Mesenteric fat pad (tissue), 1 donor: ENCODE measurements at places on chromosomes 5 and 9.

DNA sequence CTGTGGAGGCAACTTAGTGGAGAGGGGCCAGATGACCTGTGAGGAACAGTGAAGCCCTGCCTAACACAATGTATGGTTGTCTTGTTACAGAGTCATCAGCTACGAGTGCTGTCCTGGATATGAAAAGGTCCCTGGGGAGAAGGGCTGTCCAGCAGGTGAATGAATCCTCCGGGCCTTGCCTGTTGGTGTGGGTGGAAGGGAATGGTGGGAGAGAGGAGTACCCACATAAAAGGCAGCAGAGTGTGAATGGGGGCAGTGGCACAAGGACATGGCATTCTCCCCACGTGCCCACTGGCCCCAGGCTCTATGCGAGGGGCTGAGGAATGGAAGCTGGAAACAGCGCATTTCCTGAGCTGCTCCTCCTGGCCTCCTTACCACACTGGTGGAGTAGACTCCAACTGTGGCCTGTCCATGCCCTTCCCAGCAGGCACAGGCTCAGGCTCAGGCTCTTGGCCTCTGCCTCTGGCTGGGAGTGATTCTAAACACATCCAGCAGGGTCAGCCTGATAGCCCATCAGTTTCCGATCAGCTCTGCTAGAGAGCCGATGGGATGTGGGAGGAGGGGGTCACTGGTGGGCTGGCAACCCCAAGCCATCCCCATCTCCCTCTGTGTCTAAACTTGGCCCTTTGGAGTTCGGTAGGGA, 15.3 kb downstream of the TGFBI start:
- DNase-seq = no peak

GRCh38 chr9:125608489-125609224, 98.4 kb downstream of the MAPKAP1 start:
- no peak for DNase-seq

- no peak for DNase-seq
Measured at GRCh38 chr9:11088821-11089374, 476.1 kb upstream of the PTPRD start.

GRCh38 chr9:31671011-31671410, 713.4 kb upstream of the ACO1 start:
- no peak for DNase-seq

GRCh38 chr9:105073147-105073546, 145.2 kb upstream of the ABCA1 start:
- DNase-seq = no peak

- no peak for DNase-seq
Measured at GRCh38 chr5:37436146-37436934, 57.2 kb downstream of the WDR70 start.

DNA sequence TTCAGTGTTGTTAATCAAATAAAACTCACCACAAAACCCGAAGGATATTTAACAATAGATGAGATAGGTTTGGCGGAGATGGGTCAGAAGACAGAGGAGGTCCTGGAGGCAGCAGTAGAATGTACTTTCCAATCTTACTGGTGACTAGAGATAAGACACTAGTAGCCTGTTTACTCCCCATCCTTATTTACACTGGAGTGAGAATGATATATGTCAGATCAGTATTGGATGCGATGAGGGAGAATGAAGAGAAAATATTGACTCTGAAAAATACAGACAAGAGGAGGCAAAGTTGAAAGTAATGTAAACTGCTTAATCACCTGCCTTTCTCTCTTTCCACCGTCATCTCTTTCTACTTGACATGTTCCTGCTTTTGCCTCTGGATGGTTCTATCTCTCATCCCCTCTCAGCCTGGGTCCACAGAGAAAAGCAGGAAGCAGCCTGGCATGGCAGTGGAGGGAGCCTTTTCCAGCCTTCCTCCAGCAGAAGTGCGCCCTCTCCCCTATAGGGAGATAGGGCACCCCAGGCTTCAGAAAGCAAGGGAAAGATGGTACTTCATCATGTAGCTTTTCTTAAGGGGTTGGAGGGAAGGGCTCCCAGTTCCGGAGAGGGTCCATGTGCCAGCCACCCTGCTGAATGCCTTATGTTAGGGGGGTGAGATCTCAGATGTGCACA, 11.1 kb downstream of the PALM2AKAP2 start:
- DNase-seq = no peak

GRCh38 chr5:180396926-180397325, 43.8 kb upstream of the GFPT2 start:
- DNase-seq = no peak

DNA sequence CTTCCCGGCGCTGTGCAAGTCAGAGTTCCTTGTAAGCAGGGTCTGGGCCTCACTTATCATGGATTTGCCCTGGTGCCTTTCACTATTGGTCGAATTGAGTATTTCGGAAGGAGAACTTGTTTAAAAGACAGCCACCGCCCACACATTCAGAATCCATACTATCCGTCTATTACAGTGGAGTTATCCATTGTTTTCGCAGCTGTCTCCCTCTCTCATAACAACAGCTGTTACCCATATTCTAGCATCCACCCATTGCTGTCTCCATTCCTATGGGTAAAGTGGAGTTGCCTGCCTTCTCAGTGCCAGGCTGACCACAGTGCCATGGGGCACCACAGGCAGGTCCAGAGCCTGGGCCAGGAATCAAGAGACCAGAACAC, 20.2 kb downstream of the FAXDC2 start:
- DNase-seq = no peak

- no peak for DNase-seq
Measured at GRCh38 chr5:131523500-131524185, 111.4 kb downstream of the RAPGEF6 start.

GRCh38 chr9:110157823-110158664, 49.9 kb downstream of the C9orf152 start:
- DNase-seq = no peak

DNA sequence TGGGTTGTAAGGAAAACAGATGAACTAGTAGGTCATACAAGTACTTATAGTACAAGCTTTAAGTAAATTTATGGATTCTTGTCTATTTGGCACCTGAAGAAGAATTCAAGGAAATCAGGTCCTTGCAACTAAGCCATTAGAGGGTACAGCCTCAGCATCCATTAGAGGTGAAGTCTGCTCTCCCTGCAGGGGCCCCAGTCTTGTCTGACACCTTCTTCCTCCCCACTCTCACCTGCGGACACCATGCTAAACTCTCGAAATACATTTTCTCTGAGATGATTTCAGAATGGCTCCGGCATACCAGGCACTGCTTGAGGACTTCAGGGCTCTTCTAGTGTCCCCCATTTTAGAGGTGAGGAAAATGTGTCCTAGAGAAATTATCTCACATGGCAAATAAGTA, 137.9 kb downstream of the GNAQ start:
- DNase-seq = no peak

GRCh38 chr5:126519637-126520592, 75.1 kb downstream of the ALDH7A1 start:
- DNase-seq = no peak

DNA sequence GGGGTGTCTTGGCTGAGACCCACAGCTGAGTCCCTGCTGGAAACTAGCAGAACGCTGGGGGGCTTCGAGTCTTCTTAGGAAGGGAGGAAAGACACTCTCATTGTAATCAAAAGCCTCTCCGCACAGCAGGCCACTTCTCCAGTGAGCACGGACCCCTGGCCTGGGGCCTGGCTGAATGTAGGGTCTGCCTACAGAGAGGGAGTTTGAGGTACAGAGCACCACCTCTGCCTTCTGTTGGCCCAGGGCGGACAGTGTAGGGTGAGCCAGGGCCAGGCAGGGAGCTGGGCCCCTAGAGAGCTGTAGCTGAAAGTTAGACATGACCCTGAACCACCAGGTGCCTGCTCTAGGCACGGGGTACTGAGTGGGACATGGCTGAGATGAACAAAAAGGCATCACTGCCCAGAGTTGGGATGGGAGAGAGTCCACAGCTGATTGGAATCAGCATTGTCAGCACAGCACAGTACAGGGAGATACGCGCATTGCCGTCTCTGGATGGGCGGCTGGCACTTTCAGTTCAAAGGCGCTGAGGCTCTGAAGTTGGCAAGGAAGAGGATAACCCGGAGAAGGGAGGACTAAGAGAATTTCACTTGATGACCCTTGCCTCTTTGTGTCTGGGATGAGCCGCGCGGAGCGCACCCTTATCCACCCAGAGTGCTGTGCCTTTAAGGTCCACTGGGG, 363 bp upstream of the SLC25A48 start:
- DNase-seq = peak; percentile 81

GRCh38 chr5:99929067-99929805, 605.9 kb upstream of the FAM174A start:
- DNase-seq = peak; percentile 62

- DNase-seq = no peak
Measured at GRCh38 chr5:149152317-149152746, 11.0 kb downstream of the ABLIM3 start.

GRCh38 chr9:107636571-107637381, 147.2 kb upstream of the KLF4 start:
- DNase-seq = no peak

DNA sequence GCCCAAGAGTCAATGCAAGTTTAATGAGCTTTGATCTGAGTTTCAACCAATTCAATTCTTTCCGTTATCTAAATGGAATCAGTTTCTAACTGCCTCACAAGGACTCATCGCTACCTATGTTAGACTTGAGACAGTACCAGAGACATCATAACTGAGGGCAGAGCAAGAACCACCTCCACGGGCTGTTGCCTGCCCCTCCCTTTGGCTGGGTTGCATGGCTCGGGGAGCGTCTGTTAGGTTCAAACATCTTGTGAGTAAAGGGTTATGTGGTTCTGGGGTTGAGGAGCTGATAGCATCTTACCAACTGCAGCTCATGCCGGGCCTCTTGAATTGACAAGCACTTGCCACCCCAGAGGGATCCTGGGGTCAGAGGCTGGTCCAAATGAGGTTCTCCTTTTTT, 457.9 kb downstream of the ENC1 start:
- DNase-seq = no peak

DNA sequence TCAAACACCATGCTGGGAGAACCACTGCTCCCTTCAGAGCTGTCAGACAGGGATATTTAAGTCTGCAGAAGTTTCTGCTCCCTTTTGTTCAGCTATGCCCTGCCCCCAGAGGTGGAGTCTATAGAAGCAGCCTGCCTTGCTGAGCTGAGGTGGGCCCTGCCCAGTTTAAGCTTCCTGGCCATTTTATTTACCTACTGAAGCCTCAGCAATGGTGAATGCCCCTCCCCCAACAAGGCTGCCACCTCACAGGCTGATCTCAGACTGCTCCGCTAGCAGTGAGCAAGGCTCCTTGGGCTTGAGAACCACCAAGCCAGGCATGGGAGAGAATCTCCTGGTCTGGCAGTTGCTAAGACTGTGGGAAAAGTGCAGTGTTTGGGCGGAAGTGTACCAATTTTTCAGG, 205.5 kb upstream of the PTGER4 start:
- no peak for DNase-seq

DNA sequence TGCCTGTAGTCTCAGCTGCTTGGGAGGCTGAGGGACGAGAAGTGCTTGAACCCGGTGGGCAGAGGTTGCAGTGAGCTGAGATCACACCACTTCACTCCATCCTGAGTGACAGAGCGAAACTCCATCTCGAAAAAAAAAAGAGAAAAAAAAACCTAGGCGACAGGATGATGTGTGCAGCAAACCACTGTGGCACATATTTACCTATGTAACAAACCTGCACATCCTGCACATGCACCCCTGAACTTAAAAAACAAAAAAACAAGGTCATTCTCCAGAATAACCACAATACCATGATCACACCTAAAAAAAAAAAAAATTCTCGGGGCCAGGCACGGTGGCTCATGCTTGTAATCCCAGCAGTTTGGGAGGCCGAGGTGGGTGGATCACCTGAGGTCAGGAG, 7.5 kb upstream of the DOLPP1 start:
- DNase-seq = no peak

DNA sequence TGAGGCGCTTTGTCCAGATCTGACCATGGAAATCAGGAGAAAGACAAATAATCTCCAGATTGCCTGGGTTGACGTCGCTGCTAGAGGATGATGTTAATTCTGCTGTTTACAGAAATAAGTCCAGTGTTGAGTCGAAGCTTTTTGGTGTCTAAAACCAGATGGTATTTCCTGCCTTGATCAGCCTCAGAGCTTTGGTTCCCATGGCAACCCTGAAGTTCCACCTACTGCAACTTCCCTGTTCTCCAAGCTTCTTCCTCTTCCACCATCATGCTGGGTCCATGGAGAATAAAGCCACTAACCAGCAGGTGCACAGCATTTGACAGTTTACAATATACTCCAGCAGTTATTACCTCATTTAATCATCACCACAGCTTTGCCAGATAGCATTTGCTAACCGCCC, 18.0 kb upstream of the GABBR2 start:
- DNase-seq = no peak

- DNase-seq = no peak
Measured at GRCh38 chr9:134069480-134070399, 1.9 kb upstream of the BRD3 start.

DNA sequence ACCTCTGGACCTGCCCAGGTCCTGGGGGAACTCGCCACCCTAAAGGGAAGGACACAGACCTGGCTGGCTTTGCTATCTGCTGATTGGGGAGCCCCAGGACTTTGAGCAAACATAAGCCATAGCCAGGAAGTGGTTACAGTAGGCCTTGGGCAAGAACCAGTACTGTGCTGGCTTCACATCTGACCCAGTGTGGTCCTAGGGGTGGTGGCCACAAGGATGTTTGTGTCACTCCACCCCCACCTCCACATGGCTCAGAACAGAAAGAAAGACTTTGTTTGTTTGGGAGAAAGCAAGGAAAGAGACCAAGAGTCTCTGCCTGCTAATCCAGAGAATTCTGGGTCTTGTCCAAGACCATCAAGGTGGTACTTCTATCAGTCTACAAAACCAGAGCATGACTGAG, 334.2 kb downstream of the SPOCK1 start:
- no peak for DNase-seq

DNA sequence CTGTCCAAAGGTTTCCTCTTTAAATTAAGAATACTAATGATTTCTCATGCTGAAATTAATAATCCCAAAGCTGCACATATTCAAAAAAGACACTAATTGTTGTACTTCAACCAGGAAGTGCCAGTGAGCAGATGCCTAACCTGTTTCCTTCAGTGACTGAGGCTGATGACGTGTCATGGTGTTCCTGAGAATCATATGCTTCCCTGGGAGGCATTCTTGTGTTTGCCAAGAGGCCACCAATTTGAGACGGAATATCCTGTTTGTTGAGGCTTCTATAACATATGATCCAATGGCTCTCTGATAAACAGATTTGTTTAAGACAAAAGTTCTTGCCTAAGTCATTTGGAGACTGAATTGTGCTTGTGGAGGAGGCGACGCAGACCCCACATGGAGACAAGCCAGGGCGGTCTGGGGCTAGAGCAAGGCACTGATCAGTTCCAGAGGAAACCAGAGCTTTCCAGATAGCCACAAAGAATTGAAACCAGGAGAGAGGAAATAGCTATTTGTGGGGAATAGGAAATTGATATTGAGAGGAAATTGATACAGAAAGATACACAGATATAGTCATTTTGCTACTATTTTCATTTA, 66.4 kb upstream of the ZNF608 start:
- DNase-seq = no peak

- DNase-seq = no peak
Measured at GRCh38 chr5:169548315-169548714, 35.3 kb upstream of the SPDL1 start.

- no peak for DNase-seq
Measured at GRCh38 chr5:98069876-98070512, 703.5 kb upstream of the RGMB start.
